NCI-H2081 treated with DMSO at 0.1 percent for 48 hours (cell line): ENCODE measurements at places on chromosomes 2 and 18.
A peak's percentile ranks its signal among the peaks of the same experiment; 100 is the strongest.

DNA sequence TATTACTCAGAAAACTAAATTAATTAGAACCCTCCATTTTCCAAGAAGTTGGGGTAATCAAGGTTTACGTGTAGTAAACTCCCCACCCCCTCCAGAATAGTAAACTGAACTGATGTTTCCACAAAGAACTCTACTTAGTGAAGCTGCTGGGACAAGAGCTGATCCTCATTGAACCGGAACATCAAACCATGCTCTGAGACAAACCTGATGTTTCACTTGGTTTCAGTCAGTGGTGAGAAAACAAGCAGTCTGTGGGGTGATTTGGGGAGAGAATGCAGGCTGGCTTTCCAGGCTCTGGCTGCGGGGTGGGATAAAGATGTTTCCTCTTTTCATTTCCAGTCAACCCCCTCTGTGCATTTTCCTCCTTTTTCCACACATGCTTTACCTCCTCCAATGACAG lies 38.2 kb downstream of the CELF4 start:
- no peak for DNase-seq

GRCh38 chr18:35514752-35515459 lies 17.1 kb upstream of the INO80C start:
- DNase-seq = no peak

DNA sequence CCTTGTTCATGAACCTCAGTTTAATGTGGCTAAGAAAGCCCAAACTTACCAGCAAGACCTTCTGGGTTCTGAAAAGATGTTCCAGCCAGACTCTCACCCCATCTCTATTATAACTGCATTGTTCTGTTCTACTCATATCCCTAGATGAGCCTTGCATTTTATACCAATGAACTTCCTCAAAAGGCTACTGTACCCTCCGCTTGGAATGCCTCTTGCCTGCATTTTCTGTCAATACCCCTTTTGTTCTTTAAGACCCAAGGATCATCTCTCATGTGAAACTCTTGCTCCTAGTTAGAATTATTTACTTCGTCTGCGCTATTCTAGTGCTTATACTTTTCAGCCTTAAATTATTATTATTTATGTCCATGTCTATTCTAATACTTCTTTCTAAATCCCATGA lies 181.5 kb downstream of the MYO3B start:
- no peak for DNase-seq

GRCh38 chr18:75283731-75284130 lies 73.1 kb downstream of the TSHZ1 start:
- DNase-seq = no peak

- DNase-seq = no peak
Measured at GRCh38 chr2:100242891-100243619, 79.2 kb downstream of the LONRF2 start.

DNA sequence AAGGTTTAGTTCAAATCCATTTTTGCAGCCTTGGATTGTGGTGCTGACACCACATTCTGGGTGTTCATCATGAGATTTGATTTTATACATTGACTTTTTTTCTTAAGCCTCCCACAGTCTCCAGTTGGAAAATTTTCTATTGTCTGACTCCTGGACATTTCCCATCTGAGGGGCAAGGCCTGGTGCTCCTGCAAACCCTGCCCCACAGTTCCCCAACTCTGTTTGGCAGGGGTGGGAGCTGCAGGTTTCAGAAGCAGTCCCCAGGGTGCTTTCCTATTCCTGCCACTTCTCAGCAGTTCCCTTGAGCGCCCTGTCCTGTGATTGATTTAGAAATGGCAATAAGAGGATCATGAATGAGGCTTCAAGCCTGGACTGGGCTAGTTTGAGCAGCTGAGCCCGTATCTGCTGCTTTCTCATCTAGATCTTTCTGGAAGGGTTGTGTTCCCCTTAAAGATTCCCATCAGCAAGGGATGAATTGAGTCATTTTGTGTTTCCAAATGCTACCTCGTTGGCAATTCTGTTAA lies 77.0 kb downstream of the CIB4 start:
- DNase-seq = no peak

DNA sequence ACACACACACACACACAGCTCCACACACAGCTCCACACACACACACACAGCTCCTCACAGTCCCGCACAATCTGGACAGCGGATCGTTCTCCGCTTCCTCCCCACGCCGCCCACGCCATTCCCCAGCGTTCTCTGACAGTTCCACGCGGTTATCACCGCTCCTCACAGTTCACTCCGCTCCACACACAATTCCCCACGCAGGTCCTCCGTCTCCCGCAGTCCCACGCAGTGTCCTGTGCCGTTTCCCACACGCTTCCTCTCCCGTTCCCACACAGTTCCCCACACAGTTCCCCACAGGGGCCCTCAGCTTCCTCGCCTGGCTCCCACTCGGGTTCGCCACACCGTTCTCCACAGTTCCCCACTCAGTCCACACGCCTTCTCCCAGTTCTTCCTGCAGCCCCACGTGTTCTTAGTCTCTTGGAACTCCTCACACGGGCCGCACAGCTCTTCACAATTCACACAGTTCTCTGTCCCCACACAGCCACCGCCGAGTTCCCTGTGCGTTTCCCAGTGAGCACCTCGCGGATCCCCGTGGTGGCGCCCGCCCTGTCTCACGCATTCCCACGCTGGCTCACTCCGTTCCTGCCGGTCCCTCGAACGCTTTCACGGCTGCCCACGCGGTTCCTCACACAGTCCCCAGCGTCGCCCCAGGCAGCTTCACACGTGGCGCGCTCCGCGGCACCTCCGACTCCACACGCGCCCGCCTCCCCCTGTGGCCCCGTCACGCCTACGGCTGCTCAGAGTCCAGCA lies 38.4 kb downstream of the KIF1A start:
- no peak for DNase-seq

DNA sequence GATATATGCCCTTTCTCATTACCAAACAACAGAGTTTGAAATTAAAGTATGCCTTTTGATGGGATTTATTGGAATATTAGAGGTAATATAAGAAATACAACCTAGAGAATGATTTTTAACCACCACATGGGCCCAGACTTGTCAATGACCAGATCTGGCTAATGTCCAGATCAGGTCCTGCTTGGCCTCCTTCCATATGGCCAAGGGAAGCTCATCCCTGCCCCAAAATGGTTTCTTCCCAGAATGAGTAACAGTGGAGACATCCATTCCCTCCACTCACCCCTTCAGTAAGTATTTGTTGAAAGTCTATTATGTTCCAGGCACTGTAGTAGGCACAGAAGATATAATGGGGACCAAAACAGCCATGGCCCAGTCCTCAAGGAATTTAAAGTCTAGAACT lies 54.9 kb downstream of the ANTXR1 start:
- DNase-seq = no peak

GRCh38 chr2:125559186-125559585 lies 1096.8 kb upstream of the GYPC start:
- no peak for DNase-seq

GRCh38 chr2:43032213-43033015 lies 194.0 kb downstream of the ZFP36L2 start:
- DNase-seq = no peak

DNA sequence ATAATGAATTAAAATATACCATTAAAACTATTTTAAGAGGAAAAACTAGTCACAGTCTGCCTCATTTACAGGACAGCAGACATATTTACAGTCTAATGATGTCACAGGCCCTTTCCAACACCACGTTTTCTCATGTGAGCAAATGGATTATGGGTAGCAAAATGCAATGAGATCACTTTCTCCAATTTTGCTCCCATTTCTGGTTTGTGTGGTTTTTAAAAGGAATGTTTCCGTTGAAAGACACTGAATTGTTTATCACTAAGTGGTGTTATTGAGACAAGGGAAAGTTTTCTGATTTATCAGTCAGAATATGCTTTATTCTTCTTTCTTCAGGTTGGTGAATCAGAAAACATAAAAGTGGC lies 11.4 kb upstream of the NR4A2 start:
- DNase-seq = no peak

- no peak for DNase-seq
Measured at GRCh38 chr2:173159791-173160463, 84.3 kb downstream of the MAP3K20 start.

DNA sequence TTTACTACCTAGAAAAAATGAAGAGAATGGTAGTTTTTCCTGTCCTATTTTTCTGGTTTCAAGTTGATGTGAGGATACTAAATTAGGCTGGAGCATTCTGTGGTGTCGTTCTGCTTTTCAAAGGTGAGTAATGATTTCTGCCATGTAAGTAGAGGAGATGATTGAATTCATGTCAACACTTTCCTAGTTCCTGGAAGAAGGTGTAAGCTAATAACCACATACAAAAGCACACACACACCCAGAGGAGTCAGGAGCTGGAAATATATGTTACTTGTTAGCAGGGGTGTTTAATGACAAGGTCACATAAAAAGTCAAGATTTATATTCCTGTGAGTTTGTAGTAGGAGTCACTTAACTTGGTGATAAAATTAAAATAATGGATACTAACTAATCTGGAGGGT lies 172.1 kb downstream of the TMX3 start:
- no peak for DNase-seq

GRCh38 chr18:79643054-79643984 lies 36.3 kb upstream of the CTDP1 start:
- no peak for DNase-seq

DNA sequence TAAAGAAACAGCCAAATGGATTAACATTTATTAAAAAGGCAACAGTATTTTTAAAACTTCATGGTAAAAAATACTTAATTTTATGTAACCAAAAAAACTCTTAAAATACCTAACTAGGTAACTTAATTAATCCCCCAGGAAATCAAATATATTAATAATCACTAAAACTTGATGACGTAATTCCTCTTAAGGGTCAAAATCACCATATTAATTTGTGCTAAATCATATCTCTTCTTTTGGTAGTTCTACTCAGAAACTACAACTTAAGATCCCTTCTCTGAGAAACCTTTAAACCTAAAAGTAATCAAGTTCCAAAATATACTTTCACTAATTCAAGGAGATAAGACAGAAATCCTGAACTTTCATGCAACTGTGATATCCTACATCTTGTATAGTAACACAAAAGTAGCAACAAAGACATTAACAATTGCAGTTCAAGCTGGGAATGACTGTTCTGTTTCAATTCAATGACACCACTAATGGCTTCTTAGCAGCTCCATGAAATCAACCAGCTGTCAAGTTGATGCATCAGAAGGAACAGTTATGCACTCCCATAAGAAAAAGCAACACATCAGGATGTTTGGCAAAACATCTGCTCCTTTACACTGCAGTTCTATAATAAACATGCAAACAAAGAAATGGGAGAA lies 4.0 kb downstream of the BAZ2B start:
- DNase-seq = peak; percentile 20

DNA sequence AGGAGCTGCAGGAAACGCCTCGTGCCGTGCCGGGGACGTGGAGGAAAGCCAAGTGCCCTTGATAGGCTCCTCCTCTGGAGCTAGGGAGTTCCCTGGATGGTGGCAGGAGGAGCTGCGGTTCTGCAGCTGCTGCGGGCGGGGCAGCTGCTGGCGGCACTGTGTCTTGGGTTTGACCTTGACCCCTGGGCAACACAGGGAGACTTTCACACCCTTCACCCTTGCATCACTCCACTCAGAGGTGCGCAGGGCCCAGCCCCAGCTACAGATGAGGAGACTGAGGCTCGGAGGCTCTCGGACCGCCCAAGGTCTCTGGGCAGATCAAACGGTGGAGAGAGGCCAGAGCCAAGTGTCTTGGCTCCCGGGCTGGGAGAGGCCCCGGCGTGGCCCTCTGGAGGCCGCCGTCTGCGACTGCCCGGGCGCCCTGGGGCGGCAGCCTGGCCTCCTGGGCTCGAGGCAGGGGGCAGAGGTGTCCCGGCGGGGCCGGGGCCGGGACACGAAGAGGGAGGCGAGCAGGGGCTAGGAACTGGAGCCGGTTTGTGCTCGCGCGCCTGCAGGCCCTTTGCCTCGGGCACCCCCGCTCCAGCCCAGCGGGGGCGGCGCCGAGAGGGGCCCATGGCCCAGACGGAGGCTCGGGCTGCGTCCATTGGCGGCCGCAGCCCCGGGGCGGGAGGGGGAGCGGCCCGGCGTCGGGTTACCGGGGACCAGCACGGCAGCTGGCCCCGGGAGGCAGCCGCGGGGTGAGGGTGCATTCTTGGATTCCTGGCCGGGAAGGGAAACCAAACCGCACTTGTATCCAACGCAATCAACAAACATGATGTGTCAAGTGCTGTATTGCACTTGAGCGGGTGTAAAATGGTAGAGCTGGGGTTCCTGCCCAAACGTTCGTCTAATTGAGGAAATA lies 129.6 kb upstream of the SLC1A4 start:
- no peak for DNase-seq

DNA sequence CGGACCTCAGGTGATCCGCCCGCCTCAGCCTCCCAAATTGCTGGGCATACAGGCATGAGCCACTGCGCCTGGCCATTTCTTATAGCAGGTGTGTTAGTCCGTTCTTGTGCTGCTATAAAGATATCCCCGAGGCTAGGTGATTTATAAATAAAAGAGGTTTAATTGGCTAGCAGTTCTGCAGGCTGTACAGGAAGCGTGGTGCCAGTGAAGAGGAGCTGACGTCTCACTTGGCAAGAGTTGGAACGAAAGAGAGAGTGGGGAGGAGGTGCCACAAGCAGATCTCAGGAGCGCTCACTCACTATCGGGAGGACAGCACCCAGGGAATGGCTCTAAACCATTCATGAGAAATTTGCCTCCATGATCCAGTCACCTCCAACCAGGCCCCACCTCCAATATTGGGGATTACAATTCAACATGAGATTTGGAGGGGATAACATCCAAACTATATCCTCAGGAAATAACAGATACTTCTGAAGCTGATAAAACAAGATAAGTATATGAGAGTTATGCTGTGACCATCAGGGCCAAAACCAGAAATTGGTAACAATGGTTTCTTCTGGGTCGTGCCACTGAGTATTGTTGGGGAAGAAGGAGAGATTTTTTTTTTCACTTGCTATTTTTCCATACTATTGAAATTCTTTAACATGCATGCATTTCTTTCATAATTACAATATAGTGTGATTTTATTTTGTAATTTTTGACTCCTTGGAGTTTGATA lies 7.4 kb upstream of the RMC1 start:
- DNase-seq = no peak

GRCh38 chr2:177201919-177202346 lies 10.7 kb upstream of the HNRNPA3 start:
- no peak for DNase-seq

DNA sequence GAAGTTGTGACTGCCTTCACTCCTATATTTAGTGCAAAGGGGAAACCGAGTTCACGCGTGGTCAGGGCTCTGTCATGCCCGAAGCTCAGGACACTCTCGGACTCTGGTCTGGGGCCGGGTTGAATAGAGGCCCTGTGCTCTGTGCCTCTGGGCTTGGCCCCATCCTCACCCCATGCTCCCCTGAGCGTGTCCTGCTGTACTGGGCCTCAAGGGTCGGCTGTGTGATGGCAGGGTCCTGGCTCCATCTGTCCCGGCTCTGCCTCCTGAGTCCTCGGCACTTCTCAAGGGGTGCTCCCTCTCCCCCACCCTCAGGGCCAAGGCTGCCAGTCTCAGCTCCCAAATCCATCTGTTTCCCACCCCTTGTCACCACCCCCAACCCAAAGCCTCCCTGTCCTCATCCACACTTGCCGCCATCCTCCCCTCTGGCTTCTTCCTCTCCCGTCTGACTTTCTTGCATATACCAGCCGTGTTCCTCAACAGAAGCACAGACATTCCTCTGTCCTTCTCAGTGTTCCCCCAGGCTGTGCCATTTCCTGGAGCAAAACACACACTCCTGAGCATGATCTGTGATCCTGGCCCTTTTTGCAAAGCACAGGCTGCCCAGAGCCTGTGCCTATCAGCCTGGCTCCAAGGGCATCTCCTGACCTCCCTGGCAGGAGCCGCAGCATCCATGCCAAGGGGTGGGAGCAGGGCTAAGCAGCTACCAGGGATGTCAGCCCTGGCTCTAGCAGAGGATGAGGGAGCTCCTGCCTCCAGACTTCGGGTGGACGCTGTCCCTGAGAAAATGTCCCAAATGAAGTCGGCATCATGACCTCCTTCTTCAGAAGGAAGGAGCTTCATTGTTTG lies 64.2 kb upstream of the OTOS start:
- no peak for DNase-seq

- DNase-seq = no peak
Measured at GRCh38 chr2:109331081-109331480, 202.1 kb downstream of the SH3RF3 start.
